ENCODE measurements at places on chromosomes 4 and X. TPM values are rescaled to one million over a fixed set of nuclear protein-coding genes. Genes with fewer than 3 reads are reported as not detected.

RPL34 gene
- 1,718 TPM for total RNA-seq

DNA sequence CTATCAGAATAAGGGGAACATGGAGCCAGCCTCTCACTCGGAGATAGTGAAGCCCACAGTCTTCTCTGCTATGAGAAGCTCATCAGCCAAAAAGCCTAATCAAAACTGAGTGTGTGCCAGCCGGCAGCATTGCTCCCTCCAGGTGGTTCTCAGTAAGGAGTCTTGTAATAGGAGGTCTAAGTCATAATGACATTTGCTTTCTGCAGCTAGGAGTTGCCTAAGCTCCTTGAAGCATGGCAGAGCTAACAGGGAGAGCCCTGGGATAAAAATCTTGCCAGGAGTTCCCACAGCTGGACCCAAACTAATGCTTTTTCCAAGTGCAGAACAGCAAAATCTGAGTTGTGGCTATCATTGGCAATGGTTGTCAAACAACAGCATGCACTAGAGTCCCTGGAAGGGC lies 245.2 kb downstream of the SPATA18 start:
- DNase-seq: no peak

DNA sequence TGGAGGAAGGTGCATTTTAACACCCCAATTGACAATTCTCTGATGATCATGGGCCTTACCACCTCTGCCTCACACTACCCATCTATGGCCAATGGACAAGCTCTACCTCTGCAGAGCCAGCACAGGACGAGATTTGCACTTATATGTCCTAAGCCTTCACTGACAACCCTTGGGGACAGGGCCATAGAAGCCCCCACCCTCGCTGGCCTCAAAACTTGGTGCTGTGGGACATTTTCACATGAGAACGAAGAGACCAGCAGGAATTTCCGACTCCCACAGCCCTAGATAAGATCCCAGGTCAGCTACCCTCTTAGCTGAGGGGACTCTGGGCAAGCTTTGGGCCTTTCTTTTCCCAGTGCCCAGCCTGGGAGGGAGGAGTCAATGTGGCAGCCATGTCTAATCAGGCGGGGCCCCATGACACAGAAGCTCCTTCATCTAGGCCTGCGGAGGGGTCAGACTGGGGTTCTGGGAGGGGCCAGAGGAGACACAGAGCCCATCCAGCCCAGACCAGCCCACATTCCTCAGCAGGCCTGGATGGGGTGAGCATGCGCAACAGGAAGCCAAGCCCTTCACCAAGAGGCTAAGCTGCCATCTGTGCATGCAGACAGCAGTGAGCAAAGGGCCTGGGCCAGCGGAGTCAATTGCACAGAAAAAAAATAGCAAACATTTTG lies 12.1 kb downstream of the PJA1 start:
- DNase-seq: no peak

GRCh38 chr4:185881430-185881829 lies 69.4 kb upstream of the SORBS2 start:
- no peak for DNase-seq

DNA sequence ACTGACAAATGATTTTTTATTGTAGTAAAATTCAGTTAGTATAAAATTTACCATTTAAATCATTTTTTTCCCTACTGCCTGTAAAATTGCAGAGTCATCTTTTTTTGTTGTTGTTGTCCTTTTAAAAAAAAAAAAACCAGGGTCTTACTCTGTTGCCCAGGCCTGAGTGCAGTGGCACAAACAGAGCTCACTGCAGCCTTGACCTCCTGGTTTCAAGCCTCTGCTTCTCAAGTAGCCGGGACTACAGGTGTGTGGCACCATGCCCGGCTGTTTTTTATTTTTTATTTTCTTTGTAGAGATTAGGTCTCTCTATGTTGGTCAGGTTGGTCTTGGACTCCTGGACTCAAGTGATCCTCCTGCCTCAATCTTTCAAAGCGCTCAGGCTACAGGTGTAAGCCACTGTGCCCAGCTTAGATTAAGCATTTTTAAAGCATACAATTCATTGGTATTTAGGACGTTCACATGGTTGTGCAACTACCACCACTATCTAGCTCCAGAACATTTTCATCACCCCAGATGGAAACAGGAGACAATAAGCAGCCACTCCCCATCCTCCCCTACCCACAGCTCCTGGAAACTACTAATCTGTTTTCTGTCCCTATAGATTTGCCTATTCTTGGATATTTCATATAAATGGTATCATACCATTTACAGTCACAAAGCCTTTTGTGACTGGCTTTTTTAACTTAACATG lies 59.7 kb upstream of the PGRMC2 start:
- no peak for DNase-seq

DNA sequence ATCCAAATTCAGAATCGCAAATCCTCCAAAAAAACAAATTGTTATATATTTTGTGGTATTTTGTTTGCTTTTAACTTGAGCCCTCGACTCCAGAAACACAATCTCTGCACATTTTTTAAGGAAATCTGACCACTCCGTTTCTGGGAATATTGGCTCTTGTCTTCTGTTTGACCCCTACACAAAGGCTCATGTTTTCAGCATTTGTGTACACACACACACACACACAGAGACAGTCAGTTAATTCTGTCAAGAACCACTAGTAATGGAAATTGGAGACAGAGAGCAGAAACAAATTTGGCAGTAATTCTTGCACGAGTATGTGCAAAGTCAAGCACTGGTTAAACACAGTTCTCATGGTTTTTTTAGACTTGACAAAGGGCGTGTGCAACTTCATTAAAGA lies 115.4 kb downstream of the AFAP1 start:
- no peak for DNase-seq

GRCh38 chrX:68415316-68415715 lies 18.0 kb downstream of the OPHN1 start:
- no peak for DNase-seq
